Activated CD8-positive, alpha-beta T cell treated with anti-CD3 and anti-CD28 coated beads, Interleukin-2, amount 10 ng/mL, durations not matched to agents 7 days and 5 days (primary cell): ENCODE measurements at places on chromosomes 2 and 18. TPM values are rescaled to one million over a fixed set of nuclear protein-coding genes. Genes with fewer than 3 reads are reported as not detected.

FIGLA gene
- not detected for total RNA-seq

FHL2 gene
- 1.9 TPM for total RNA-seq

ALPI gene
- total RNA-seq = not detected

FSHR gene
- total RNA-seq = not detected

ADD2 gene
- 12.8 TPM for total RNA-seq

MC2R gene
- not detected for total RNA-seq

ANXA4 gene
- total RNA-seq = 53.5 TPM

EML6 gene
- total RNA-seq = 1.3 TPM

COLEC11 gene
- not detected for total RNA-seq

RETREG2 gene
- 104 TPM for total RNA-seq

ZNF521 gene
- not detected for total RNA-seq

LBX2 gene
- total RNA-seq = 0.68 TPM

MAPK4 gene
- total RNA-seq = not detected

ARID5A gene
- total RNA-seq = 40.1 TPM

REG1B gene
- total RNA-seq = not detected

FBXO48 gene
- 2.4 TPM for total RNA-seq

RPRM gene
- 0.24 TPM for total RNA-seq

PTPRN gene
- not detected for total RNA-seq

DNA sequence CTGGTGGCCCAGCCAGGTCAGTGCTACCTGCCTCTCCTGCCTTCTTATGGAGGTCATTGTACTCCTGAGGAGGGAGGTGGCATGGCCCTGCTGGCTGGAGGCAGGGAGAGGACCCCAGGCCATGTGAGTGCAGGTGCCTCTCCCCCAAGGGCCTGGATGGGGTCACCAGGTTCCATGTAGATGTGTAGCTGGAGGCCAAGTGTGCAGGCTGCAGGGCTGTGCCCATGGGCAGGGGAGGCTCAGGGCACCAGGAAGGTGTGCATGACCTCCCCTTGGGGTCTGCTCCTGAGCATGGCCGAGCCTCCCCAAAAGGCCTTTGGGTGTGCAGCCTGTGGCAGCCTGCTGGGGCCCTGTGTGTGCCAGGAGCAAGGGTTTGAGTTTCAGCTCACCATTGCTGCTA lies 128.1 kb upstream of the HDAC4 start:
- DNase-seq = no peak

DNA sequence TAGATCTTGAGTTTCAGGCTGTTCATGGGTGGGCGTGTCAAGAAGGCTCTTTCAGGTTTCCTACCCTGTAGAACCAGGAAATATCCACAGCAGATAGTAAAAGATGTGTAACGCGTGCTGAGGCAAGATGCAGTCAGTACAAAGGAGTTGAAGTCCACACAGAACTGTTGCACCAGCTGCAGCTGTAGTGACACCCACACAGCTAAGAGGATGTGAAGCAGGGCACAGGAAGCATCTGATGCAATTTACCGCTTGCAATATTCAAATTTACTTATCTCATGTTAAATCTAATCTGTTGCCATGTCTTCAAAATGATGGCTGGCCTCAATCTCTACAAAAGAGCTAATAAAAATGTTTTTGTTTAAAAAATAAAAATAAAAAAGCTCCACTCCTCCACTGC lies 132.8 kb downstream of the ARHGAP15 start:
- peak; percentile 78 for DNase-seq

DNA sequence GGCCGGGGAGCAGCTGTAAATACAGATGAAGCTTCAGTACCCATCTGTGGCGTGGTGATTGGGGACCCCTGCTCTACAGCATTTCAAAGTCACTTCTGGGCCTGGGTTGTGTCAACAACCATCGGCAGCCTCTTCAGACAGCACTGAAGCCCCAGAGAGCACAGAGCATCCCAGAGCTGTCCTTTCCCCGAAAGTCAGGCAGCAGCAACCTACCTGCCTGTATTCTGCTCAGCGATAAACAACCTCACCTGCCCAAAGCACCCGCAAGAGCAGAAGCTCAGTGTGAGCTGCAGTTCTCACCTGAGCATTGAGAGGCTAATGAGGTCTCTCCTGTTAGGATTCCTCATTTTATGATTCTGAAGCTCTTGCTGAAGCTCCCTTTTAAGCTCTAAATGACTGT lies 19.3 kb downstream of the TRABD2A start:
- DNase-seq = no peak

DNA sequence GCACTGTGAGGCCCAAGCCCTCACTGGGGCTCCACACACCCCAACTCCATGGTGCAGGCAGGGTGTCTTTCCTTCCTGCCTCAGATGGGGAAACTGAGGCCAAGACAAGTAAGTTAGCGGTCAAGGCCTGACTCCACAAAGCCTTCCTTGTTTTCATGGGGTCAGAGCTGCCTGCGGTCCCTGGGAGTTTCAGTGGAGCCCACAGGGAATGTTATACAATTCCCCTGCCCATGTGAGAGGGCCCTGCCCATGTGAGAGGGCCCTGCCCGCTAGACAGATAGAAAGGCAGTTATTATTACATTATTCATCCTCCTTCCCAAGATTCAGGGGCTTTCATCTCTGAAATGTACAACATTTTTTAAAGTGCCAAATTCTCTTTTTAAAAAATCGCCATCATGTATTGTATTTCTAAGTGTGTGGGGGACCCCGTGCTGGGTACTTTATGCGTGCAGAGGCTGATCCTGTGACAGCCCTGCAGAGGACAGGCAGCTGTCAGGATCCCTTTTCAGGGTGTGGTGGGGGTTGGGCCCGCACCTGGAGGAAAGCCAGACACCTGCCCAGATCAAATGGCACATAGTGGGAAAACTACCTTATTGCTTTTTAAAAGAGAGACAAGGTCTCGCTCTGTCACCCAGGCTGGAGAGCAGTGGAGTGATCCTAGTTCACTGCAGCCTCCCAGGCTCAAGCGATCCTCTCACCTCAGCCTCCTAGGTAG lies 23.4 kb downstream of the FBLN7 start:
- no peak for DNase-seq

DNA sequence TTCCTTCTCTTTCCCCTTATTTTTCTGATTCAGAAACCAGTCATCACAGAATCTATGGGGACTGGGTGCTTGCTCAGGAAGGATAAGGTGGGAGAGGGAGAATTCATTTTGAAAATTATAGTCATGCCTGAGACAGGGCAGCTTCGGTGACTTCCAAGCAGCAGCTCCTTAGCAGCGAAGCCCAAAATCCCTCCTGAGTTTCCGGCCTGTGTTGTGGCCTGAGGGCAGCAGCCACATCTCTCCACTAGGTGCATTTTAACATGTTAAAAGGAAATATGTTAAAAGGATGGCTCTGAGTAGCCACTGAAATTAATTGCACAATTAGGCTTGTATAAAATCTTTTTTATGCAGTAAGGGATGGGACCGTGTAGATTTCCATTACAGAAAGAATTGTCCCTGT lies 207.0 kb upstream of the RAB12 start:
- DNase-seq = no peak

DNA sequence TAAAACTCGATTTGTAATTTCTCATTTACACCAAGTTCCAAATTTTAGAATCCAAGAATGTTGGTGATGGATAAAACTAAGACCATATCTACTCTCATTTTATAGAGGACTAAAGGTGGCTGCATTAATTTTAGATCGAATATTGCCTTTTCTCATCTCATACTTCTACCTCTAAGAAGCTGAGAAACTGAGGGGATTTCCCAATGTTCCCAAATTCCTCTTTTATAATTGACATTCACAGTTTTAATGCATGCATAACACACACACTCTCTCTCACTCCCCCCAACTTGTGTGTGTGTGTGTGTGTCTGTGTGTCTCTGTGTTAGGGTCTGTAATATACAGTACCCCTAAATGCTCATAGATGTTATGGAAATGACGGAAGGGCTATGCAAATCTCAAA lies 328.8 kb upstream of the SLC14A2 start:
- no peak for DNase-seq

DNA sequence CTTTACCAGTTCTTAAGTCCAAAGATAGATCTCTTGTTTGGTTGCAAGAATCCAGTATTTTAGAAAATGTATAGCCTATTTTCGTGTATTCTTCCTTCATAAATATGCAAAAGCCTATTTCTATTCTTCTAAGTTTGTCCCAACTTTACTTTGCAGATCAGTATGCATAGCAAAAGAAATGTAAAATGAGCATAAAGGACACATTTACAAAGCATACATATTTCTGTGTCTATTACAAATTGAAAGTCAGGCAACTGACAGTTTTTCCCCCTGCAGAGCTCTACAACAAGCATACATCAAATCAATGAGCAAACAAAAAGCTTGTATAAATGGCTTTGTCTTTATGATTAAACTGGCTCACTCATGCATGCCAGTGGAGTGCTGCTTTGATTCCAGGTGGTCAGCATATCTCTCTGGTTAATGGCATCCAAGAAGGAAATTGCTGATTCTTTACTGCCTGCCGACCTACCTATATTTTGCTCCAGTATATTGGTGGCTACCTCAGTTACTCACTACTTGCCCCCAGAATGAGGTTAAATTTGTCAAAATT lies 10.0 kb upstream of the VPS54 start:
- no peak for DNase-seq

DNA sequence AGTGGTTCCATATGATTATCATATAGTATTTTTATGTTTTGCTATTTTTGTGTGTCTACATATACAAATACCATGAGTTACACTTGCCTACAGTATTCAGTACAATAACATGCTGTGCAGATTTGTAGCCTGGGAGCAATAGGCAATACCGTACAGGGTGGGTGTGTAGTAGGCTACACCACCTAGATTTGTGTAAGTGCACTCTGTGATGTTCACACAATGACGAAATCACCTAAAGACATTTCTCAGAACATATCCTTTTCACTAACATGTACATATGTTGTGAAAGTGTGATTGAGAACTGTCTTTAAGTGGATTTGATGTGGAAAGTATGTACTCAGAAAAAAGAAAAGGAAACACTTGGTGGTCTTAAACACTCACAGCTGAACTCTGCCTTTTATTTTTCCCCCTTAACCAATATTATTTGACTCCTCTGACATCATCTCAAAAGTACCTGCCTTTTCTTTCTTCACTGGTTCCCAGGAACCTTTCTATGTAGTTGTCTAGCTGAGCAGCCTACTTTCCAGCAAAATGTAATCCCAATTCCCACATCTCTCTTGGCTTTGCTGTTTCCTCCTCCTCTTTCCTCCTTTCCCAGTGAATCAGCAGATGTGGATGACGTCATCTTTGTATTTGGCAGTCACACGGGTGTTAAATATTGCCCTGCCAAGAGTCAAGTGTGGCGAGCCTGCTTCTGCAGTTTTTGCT lies 47.7 kb downstream of the OSBPL6 start:
- DNase-seq = no peak

GRCh38 chr18:79644666-79645057 lies 34.9 kb upstream of the CTDP1 start:
- no peak for DNase-seq

GRCh38 chr18:50268022-50268747 lies 1.9 kb upstream of the CFAP53 start:
- DNase-seq = peak; percentile 83

- no peak for DNase-seq
Measured at GRCh38 chr2:119879502-119879901, 119.8 kb downstream of the PTPN4 start.

- no peak for DNase-seq
Measured at GRCh38 chr18:41850781-41851180, 104.3 kb upstream of the PIK3C3 start.

DNA sequence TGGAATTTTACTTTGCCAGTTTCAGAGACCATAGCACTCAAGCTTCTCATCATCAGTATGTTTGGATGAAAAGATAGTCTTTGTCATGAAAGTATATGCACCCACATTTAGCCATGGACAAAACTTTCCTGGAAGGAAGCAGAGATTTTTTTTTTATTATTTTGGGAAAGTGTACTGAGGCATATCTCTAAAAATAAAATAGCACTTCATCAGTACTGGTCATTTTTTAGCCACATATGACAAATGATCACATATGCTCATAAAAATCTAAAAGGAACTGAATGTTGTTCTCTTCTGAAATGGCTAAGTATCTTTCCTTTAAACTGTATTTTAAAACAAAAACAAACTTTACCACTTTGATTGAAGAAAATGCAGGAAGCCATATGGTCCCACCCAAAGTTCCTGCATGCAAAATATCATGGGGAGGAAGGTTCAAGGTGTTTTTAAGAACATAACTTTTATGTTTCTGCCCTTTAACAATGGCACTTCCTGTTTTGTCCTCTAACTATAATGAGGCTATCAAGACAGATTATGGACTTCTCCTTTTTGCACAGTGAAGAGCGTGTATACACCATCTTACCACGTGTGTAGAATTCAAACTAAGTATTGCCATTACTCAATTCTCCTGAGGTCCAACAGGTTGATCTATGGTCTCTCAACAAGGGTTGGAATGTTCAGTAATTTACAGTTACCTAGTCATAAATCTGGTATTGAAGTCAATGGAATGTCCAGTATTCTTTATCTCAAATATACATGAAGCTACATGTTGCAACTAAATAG lies 77.1 kb upstream of the SLC39A10 start:
- DNase-seq = no peak

GRCh38 chr2:26352892-26353291 lies 6.3 kb upstream of the ADGRF3 start:
- peak; percentile 30 for DNase-seq

GRCh38 chr2:168181825-168182224 lies 65.6 kb downstream of the STK39 start:
- DNase-seq = no peak

GRCh38 chr18:53486296-53486695 lies 738.2 kb downstream of the MBD2 start:
- no peak for DNase-seq

GRCh38 chr18:57432140-57432539 lies 3.0 kb upstream of the ONECUT2 start:
- no peak for DNase-seq

- DNase-seq = no peak
Measured at GRCh38 chr2:72155151-72155550, 7.5 kb upstream of the CYP26B1 start.

- DNase-seq = no peak
Measured at GRCh38 chr2:45009303-45009927, at the start of gene SIX2. SIX2 (minus strand) TSS chr2:45009452; CDS start chr2:45009110, 342 bp downstream.

- peak; percentile 25 for DNase-seq
Measured at GRCh38 chr2:35428548-35428947, 927.0 kb upstream of the CRIM1 start.

- DNase-seq = no peak
Measured at GRCh38 chr2:184261331-184261730, 337.0 kb upstream of the ZNF804A start.

GRCh38 chr18:50099725-50100407 lies 95.1 kb downstream of the MYO5B start:
- no peak for DNase-seq

- no peak for DNase-seq
Measured at GRCh38 chr2:185811580-185811979, 73.0 kb downstream of the FSIP2 start.

- DNase-seq = no peak
Measured at GRCh38 chr2:6887751-6888192, 10.2 kb downstream of the RSAD2 start.

GRCh38 chr2:85720533-85720932 lies 26.4 kb downstream of the GNLY start:
- DNase-seq = no peak

GRCh38 chr18:48763719-48764100 lies 187.1 kb downstream of the SMAD7 start:
- DNase-seq = no peak

GRCh38 chr18:13612196-13612997 lies 114.0 kb downstream of the FAM210A start:
- peak; percentile 94 for DNase-seq

- DNase-seq = peak; percentile 47
Measured at GRCh38 chr2:23673830-23674679, 252.9 kb downstream of the ATAD2B start.
